CMK (cell line): ENCODE measurements at places on chromosomes 6 and 20.
A peak's percentile ranks its signal among the peaks of the same experiment; 100 is the strongest.

- peak; percentile 58 for DNase-seq
Observed at GRCh38 chr6:136737871-136738691, 54.2 kb downstream of the MAP3K5 start.

DNA sequence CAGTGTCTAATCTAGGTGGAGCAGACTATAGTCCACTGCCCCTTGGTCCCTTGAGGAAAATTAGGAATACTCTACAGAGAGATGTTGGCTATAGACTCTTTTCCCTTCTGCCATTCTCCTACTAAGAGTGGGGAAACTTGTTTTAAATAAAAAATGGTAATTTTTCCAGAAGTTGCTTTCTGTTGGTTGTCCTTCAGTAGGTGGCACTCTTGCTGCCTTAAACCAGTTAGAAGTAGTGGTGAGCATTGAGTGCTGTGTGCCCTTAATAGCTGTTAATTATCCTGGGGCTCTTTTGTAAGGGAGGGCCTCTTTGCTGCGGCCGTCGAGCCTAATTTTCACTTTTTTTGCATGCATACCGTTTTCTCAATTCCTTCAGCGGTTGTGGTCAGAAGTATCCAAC is 2.8 kb downstream of the CMTR1 start:
- DNase-seq, result no peak

- DNase-seq, result no peak
Observed at GRCh38 chr6:166636191-166636933, 9.3 kb upstream of the RPS6KA2 start.

DNA sequence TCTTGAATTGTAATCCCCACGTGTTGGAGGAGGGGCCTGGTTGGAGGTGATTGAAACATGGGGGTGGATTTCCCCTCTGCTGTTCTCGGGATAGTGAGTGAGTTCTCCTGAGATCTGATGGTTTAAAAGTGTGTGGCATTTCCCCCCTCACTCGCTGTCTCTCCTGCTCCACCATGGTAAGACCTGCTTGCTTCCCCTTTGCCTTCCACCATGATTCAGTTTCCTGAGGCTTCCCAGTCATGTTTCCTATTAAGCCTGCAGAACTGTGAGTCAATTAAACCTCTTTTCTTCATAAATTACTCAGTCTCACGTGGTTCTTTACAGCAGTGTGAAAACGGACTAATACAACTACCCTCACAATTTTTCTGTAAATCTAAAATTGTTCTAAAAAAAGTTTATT is 26.8 kb upstream of the FAM184A start:
- no peak for DNase-seq

DNA sequence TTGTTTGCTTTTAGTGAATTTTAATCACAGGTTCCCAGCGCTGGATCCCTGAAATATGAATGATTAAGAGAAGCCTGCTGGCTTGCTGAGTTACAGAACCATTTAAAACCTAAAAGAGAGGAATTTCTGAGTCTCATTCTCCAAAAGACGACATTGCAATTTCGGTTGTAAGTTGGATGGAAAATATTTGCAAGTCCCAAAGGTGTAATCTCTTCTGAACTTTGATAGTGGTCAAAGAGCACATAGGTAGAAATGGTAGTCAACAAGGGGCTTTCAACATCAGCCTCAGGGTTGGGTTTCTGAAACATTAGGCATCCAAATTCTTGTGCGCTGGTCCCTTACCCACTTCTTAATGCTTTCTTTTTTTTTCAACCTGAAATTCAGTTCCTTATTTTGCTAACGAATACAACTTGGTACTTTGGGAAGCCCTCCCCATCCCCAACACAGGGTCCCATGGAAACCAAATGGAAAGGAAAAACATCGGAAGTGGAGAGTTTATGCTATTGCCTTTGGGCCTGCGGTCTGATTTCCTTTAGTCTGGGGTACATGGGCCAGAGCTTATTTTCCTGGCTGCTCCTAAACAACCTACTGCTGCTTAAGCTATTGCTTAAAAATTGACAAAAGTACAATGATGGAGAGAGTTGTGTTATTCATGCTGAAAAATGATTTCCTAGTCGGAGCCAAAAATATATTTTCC is 117.0 kb upstream of the KCNK16 start:
- DNase-seq, result no peak

GRCh38 chr6:138945354-138945753 is 42.7 kb downstream of the REPS1 start:
- DNase-seq, result no peak

GRCh38 chr6:27810768-27811450 is 101.3 kb downstream of the OR2B2 start:
- no peak for DNase-seq

GRCh38 chr20:64168381-64169090 is 4.3 kb downstream of the MYT1 start:
- DNase-seq, result no peak

- no peak for DNase-seq
Observed at GRCh38 chr6:5981126-5982026, 25.3 kb downstream of the NRN1 start.

GRCh38 chr6:72328775-72329174 is 293.1 kb upstream of the KCNQ5 start:
- no peak for DNase-seq

DNA sequence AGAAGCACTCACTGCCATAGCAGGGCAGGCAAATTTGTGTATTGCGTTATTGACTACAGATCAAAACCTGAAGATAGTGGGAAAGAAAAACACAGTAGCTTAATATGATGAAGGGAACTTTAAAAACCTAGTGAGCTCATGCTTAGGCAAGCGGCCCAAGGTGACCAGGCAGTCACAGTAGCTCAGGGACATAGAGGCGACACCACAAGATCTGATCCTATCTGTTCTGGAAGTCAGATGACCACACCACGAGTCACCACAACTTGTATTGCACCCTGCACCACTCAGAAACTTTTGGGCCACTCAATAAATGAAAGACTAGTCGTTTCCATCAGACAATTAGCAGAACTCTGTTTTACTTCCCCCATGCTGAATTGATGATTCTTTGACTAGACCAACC is 4.9 kb downstream of the CLIC5 start:
- DNase-seq, result no peak

DNA sequence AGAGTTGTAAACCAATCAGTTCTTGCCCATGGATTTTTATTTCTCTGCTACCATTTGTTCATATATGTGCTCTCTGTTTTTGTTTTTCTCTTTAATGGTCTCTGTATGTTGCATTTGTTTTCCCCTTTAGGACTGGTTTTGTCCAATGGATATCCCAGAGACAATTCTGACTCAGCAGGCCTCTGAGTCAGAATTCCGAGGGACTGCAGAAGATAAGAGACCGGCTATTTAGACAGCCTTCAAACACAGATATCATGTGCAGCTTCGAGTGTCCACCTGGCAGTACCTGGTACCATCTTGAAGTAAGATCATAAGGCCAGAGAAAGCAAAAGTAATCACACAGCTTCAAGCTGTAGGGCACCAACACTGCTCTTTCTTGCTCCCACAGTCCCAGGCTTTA is 125.5 kb downstream of the ELOVL4 start:
- DNase-seq, result no peak

DNA sequence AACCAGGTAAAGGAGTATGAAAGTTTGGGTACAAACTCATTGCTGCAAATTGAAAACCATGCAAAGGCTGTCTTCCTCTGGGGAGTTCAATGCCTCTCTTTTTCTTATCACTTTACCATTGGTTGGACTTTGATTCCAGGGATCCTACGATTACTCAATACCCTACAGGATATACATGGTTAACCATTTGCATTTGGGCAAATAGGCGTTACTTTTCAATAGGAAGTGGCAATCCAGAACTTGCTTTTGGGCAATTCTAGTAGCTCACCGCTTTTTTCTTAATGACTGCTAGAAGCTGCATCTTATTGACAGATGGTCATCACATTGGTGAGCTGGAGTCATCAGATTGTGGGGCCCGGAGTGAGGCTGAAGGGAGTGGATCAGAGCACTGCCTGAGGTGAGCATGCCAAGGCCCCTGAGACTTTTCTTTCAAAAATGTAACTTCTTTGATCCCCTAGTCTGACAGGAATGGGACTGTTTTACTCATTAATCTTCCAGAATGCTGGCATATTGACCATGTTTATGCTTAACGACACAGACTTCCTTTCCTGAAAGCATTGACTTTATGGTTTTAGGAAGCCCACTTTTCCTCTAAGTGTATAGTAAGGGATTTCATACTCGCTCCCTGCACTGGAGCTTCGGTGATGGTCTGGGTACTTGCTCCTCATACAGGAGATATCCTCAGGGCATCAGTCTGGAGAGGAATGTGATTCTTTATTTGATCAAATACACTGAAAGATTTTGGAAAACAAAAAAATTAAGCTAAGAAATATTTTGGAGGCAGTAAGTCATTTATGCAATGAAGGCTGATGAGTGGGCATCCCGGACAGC is at the start of gene CCR6:
Gene CCR6 (plus strand): TSS at position 270 of the 831 bp plus-strand sequence. CDS start 13,039 bp downstream, outside the sequence.
- no peak for DNase-seq

DNA sequence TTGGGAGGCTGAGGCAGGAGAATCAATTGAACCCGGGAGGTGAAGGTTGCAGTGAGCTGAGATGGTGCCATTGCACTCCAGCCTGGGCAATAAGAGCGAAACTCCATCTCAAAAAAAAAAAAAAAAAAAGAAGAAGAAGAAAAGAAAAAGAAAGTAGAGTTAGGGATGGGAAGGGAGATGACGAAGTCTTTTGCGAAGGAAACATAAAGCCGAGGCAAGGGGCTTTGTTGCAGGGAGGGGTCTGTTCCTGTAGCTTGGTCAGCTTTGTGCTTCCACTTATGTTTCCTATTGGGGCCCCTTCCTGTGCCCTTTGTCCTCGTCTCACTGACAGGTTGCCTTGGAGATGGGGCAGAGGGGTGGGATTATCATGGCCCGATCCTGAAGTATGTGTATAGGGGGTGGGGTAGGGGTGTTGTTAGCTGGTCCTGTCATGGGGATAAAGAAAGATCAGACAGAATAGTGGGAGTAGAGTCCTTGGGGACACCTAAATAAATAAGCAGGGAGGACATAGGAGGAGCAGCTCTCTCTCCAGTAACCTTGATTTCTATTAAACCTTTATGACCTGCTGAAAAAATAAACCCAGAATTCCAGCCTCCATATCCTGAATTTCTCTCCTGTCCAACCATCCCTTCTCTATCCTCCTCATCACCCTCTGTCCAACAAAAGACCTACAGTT is 1.1 kb upstream of the CLIC1 start:
- peak; percentile 86 for DNase-seq

- no peak for DNase-seq
Observed at GRCh38 chr6:11374036-11375010, 141.9 kb upstream of the NEDD9 start.

DNA sequence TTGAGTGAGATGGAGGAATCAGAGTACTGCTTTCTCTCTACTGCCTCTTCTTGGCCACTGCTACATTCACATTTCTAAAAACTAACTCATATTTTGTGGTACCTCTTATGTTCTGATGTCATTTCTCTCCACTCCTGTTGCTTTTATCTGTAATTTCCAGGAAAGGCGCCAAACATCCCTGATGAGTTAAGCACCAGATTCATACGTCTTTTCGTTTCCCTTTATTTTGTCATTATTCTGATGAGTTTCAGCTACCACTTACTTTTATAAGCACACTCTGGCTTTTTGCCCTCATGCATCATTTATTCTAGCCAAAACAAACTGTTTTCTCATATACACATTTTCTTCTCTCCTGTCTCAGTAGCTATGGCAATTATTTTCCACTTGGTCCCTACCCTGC is 680.0 kb downstream of the RNF144B start:
- DNase-seq, result no peak

DNA sequence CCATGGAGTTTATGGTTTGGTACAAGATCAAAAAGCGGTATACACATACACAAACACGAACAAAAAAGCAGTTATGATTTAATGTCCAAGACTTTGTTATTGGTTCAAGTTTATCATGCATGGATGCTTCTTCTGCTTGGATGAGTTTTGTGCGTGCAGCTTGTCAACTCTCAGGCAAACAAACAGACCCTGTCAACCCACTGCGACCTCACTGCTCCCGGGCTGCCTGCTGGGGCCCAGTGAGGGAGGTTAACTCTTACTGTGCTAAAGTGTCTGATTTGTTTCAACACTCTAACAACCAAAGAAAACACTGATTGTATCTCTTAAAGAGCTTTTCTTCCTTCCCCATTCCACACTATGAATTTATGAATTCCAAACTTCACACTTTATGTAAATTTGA is 26.8 kb upstream of the DDR1 start:
- DNase-seq, result no peak

GRCh38 chr6:43254846-43255245 is 11.6 kb downstream of the TTBK1 start:
- DNase-seq, result no peak

DNA sequence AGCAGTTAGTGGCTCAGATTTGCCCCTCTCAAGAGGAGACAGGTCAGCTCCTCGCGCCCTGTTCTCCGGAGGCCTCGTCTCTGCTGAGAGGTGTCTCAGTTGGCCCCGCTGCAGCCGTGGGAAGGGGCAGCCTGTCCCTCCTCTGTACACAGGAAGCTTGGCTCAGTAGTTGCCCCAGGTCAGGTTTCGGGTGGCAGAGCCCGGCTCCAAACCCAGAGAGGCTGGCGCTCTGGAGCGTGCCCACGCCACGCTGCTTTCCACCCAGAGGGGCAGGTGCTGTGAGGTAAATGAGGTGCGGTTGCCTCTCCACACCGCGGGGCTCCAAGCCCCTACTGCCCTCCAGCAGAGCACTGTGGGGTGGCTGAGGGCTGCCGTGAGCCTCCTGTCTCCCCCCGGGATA is 16.0 kb downstream of the DYNLT1 start:
- DNase-seq, result no peak

GRCh38 chr6:133951881-133952814 is 876 bp upstream of the TBPL1 start:
- no peak for DNase-seq

- DNase-seq, result no peak
Observed at GRCh38 chr6:108510461-108511319, 50.0 kb upstream of the FOXO3 start.

- DNase-seq, result no peak
Observed at GRCh38 chr6:90885611-90886056, 298.8 kb upstream of the MAP3K7 start.

- no peak for DNase-seq
Observed at GRCh38 chr6:37481711-37482605, 17.7 kb downstream of the CCDC167 start.

GRCh38 chr6:52125139-52125538 is 37.7 kb upstream of the PKHD1 start:
- DNase-seq, result no peak

- DNase-seq, result no peak
Observed at GRCh38 chr20:13533946-13534345, 104.8 kb downstream of the TASP1 start.

DNA sequence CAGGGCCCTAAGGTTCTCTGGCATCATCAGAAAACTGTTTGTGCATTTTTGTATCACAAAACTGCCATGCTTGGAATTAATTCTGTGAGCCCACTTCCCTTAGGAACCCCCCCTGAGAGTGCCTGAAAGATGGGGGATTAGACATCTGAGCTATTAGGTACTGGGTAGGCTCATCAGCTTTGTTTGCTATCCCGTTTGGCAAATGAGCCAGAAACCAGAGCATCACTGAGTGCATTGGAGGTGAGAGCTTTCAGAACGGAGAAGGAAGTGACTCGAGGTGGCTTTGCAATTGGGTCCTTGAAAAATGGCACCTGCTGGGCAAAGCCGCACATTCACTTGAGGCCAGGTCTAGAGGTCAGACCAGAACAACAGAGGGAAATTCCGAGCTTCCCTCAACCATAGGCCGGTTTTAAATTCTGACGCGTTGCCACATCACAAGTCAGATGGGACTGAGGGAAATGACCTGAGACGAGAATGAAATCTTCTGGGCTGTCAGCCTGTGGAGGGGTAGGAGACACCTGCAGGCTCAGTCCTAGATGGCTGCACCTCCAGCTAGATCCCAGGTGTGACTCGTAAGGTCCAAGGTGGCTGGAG is 8.4 kb upstream of the GLP1R start:
- no peak for DNase-seq

GRCh38 chr20:52943185-52943841 is 28.8 kb upstream of the TSHZ2 start:
- DNase-seq, result no peak
